Stimulated activated CD8-positive, alpha-beta memory T cell treated with anti-CD3 and anti-CD28 coated beads, Interleukin-7, amount 100 ng/mL, for 1 hour (primary cell): ENCODE measurements at places on chromosomes 3 and 15.

DNA sequence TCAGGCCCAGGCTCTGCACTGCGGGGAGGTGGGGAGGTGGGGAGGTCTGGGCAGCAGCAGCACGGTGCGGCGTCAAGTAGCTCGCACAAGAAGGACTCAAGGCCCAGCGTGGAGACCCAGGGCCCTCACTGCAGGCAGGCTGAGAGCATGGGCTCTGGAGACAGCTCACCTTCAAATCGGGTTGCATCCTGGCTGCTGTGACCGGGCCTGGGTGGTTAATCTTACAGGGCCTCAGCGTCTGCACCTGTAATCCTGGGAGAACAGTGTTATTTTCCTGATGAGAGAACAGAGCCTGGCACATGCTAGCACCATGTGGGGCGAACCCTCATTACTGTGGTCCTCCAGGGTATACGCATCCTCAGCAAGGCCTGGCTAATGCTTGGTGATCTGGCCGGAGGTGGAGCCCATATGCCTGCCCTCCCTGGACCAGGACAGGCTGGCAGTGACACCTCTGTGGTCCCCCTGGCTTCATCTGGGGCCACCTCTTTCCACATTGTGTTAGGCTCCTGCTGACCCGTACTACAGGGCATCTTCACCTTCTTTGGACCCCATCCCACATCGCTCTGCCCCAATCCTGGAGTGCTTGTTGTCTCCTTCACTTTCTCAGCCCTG lies 55.5 kb downstream of the RGMA start:
- DNase-seq, result no peak

DNA sequence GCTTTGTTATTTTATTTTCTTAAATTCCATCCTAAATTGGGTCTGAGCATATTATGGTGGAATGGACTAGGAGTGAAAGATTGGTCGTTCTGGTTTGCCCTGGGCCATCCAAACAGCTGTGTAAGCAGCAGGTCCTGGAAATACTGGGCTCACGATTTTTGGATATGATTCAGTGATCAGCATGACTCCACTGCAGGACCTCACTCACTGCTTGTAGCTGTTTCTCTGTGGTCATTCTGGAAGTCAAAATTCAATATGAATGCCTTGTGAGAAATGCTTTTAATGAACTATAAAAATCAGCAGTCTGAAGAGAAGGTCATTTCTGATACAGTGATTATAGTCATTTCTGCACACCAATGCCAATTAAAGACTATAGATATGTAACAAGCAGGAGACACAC lies 185.0 kb downstream of the RBMS3 start:
- no peak for DNase-seq

- no peak for DNase-seq
Observed at GRCh38 chr3:58336135-58336882, 3.6 kb downstream of the PXK start.

- DNase-seq, result no peak
Observed at GRCh38 chr3:142657033-142657432, 60.8 kb downstream of the PLS1 start.

DNA sequence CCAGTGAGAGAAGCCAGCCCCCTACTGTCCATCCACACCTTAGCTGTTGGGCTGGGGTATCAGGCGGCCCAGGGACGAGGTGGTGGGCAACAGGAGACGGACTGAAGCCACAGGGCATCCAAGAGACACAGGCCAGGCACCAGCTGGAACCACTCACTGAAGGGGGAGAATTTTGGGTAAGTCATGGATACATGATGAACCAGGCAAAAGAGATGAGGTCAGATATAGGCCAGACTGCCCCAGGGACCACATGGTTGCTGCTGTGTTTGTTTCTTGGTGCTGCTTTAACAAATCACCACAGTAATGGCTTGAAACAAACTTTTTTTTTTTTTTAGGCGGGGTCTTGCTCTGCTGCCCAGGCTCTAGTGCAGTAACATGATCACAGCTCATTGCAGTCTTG lies 66.4 kb downstream of the SEMA5B start:
- no peak for DNase-seq

- DNase-seq, result no peak
Observed at GRCh38 chr3:52346623-52347530, 30.8 kb downstream of the DNAH1 start.

- DNase-seq, result no peak
Observed at GRCh38 chr15:88918738-88919137, 5.6 kb upstream of the MFGE8 start.

GRCh38 chr3:194161131-194162045 lies 25.4 kb downstream of the HES1 start:
- no peak for DNase-seq

DNA sequence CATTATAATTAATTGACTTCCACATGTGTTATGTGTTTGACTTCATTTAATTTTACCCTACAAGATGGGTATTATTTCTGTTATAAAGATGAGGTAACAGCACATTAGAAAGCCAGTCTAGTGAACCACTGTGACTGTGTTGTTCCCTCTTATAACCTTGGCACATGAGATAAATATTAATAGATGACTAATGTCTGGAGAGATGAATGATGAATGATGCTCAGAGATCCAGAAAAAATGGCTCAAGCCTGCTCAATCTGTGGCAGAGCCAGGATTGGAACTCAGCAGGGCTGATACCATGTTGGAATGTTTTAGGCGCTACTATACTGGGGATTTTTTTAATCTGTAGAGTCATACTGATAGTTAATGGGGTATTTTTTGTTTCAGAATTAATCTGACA lies 118.8 kb upstream of the PTX3 start:
- DNase-seq, result no peak

- no peak for DNase-seq
Observed at GRCh38 chr3:51799879-51800749, 21.1 kb upstream of the IQCF6 start.

GRCh38 chr3:16480861-16481545 lies 32.5 kb downstream of the RFTN1 start:
- DNase-seq, result no peak

DNA sequence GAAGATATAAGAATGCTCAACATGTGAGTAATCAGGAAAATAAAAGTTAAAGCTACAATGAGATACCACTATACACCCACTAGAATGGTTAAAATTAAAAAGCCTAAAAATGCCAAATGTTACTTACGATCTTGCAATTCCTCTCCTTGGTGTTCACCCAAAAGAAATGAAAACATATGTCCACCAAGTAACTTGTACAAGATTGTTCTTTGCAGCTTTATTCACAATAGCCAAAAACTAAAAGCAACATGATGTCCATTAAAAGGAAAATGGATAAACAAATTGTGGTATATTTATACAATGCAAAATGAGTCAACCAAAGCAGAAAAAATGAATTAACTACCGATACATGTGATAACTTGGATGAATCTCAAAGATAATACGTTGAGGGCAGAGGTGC lies 301.6 kb upstream of the THBS1 start:
- no peak for DNase-seq

- no peak for DNase-seq
Observed at GRCh38 chr15:54884312-54884711, 312.4 kb downstream of the RSL24D1 start.

DNA sequence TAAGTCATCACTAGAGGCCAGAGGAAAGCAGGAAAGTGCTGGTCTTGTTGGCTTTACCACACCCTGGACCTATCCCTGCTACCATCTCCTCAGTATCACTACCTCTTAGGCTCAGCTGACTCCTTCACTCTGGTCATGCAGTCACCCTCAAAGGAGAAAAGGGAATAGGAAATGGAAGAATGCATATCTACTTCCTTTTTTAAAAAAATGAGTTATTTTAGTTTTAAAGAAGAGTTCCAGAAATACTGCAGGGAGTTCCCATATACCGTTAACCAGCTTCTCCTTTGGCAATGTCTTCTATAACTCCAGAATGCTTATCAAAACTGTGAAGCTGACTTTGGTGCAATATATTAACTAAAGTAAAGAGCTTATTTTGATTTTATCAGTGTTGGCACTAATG lies 688.6 kb downstream of the DIPK2A start:
- no peak for DNase-seq

DNA sequence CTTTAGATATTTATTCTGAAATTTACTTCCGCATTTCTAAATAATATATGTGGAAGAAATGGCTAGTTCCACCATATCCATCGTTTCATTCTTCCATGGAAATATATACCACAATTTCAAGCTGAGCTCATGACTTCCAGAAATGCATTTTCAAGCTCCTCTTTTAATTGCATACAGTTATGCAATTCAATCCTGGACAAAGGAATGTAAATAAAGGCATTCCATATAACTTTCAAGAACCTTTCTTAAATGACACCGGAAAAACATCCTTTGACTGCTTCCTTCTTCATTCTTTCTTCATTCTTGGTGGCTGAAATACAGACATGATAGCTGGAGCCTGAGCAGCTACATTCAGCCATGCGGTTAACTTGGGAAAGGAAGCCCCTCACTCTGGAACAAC lies 185.2 kb upstream of the GADL1 start:
- no peak for DNase-seq

DNA sequence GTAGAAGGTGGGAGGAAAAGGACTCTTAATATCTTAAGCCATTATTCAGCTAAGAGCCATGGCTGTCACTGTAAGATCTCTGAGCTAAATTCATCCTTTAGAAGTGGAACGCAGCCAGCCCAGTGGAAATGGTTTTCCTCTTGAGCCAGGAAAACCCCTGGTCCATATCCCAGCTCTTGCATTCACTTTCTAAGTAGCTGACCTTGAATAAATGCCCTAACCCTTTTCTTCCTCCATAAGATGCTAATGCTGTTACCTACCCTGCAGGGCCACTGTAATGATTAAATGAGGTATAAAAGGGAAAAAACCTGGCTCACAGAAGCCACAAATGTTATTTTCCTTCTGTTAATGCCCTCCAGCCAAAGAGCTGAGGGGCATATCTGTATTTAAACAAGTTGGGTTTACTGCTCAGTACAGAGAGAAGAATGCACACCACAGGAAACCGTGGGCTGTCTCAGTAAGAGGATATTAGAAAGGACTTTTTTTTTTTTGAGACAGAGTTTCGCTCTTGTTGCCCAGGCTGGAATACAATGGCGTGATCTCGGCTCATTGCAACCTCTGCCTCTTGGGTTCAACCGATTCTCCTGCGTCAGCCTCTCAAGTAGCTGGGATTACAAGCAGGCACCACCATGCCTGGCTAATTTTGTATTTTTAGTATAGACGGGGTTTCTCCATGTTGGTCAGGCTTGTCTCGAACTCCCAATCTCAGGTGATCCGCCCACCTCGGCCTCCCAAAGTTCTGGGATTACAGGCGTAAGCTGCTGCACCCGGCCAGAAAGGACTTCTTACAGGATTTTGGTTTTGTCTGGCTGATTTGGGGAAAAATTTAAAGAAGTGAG lies 6.8 kb downstream of the UBL7 start:
- no peak for DNase-seq

DNA sequence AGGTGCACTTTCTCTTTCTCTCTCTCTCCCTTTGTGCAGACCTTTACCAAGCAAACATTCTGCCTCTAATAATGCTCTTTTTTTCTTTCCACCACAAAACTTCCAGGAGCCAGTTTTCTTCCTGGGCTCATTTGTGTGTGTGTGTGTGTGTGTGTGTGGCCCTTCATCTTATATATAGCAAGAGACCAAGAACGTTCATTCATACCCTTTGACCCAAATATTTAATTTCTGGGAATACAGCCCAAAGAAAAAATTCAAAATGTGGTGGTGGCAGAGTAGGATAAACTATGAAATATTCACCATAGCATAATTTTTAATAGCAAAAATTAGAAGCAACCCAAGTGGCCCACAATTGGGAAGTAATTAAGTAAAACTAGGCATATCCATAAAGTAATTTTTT lies 398.9 kb downstream of the IGSF11 start:
- no peak for DNase-seq

GRCh38 chr3:68893600-68894239 lies 38.6 kb downstream of the TAFA4 start:
- DNase-seq, result no peak

DNA sequence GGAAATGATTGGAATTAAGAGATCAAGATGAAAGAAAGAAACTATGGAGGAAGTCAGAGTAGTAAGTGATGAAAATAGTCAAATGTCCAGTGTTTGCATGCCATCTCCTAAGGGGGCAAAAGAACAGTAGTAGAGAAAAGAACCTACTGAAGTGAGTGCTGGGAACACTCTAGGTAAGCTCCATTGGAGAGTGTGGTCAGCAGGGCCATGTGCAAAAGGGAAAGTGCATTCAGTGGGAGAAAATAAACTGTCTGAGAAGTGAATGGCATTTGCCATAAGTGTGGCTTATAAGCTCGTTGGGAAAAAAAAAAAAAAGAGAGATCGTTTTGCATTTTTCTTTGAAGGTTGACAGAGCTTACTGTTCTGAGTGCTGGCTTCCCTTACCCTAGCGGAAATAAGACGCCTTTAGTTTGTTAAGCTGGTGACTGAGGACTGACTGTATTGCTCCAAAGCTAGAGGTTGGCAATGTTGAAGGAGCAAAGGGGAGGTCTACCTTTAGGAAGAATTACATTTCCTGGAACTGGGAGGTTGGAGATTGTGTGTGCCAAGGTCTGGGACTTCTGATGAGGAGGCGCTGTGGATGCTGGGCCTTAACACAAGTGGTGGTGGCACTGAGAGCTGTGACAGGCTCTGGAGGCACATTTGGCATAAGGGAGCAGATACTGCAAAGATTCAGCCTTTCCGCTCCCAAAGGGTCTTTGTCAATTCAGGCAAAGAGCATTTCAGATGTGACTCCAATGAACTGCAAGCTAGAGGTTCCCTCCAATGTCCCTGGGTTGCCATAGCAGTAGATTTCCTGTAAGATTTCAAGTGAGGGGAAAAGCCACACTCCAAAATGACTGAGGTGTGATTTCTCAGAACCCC lies 287.8 kb upstream of the SATB1 start:
- no peak for DNase-seq

DNA sequence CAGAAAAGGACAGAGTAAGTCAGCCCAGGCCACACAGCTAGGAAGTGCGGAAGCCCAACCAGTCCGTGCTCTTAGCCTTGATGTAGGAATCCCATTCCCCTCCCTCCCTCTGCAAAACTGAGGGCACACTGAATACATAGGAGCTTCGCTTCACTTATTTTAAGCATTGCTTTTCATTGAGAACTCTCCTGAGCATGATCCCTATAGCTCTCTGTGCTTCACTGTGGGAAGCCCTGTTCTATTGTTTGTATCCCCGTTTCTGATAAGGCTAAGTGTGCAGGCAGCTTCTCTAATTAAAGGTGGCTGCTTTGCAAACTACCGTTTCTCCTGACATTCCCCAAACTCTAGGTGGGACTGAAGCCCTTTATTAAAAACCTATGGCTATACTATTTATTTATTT lies 29.9 kb downstream of the IL5RA start:
- no peak for DNase-seq

- DNase-seq, result no peak
Observed at GRCh38 chr3:196096382-196096953, 14.6 kb upstream of the TFRC start.
